ENCODE measurements at places on chromosomes 1 and 21. TPM values are rescaled to one million over a fixed set of nuclear protein-coding genes. Genes with fewer than 3 reads are reported as not detected.

The NADK gene
- total RNA-seq: 42.3 TPM

The TMPRSS15 gene
- total RNA-seq: not detected

The TMEM79 gene
- 75.0 TPM for total RNA-seq

GRCh38 chr1:20194757-20195461, 8.6 kb upstream of the PLA2G2C start:
- DNase-seq: no peak

- DNase-seq: no peak
These were observed 32.5 kb downstream of the ZNF644 start for GRCh38 chr1:90989302-90989701.

All from esophagus squamous epithelium (tissue), 5 donors.